ENCODE measurements at places on chromosomes 2 and 18.

- no peak for DNase-seq
Measured at GRCh38 chr2:164771897-164772296, 69.7 kb downstream of the COBLL1 start.

GRCh38 chr2:16869711-16870110 is 204.1 kb upstream of the CYRIA start:
- DNase-seq = no peak

- DNase-seq = no peak
Measured at GRCh38 chr2:217481577-217481976, 521.2 kb downstream of the TNS1 start.

DNA sequence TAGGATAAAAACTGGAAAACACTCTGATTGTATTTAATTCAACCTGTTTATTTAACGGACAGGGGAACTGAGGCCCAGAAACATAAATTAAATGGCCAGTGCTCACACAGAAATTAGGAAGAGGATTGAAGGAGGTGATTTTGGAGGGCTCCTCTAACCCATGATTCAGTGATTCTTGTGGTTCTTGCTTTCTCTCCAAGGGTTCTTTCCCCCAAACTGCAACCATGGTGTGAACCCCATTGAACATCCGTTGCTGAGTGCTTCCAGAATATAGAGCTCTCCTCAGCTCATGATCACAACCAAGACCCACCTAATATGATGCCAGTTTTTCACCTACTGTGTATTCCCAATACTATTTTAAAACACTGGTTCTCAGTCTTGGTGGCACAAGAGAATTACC is 41.4 kb downstream of the BMP10 start:
- DNase-seq = no peak

Data from pulmonary artery endothelial cell (primary cell).